LNCaP clone FGC (cell line): ENCODE measurements at places on chromosomes 6 and 20.

- no peak for DNase-seq
Measured at GRCh38 chr20:48669946-48670605, 157.7 kb downstream of the PREX1 start.

DNA sequence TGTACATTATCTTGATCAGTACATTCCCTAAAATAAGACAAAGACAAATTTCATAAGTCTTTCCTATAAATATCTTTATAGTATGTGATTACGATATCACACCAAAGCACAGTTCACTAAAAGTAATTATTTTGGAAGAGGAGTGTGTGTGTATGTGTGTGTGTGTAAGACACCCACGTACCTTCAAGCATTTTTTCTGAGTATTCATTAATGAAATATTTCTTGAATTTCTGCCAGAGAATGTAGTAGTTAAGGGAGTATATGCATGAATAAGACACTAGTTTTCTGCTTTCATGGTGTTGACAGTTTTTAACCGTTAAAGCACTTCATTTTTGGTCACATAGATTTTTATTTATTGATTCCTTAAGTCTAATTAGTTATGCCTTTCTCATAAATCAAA, 36.8 kb downstream of the MANEA start:
- DNase-seq: no peak

GRCh38 chr6:160992061-160992979, 751 bp downstream of the MAP3K4 start:
- peak; percentile 52 for DNase-seq

- no peak for DNase-seq
Measured at GRCh38 chr20:63456429-63457284, 15.8 kb downstream of the KCNQ2 start.

- no peak for DNase-seq
Measured at GRCh38 chr20:17969278-17969883, 563 bp downstream of the MGME1 start.

- no peak for DNase-seq
Measured at GRCh38 chr6:139256087-139256486, 35.7 kb downstream of the TXLNB start.

- DNase-seq: no peak
Measured at GRCh38 chr6:108610957-108611586, 50.4 kb downstream of the FOXO3 start.

- DNase-seq: no peak
Measured at GRCh38 chr6:170344631-170345576, 38.3 kb downstream of the FAM120B start.

DNA sequence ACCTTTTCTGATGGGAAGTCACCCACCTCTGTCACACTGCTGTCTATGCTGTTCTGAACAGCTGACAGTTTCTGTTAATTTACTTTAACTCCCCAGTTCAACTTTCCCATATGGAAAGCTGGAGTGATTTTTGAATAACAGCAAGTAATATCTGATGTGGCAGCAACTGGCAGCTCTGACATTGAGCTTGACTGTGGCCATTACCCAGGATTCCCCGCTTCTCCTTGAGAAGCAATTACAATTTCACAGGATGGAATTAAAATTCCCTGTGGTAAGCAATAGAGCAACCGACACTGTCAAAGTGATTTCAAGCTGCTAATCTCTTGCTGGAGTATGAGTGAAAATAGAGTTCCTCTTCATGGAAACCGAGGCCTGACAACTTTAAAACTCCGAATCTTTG, 348.1 kb upstream of the SOX4 start:
- DNase-seq: no peak

DNA sequence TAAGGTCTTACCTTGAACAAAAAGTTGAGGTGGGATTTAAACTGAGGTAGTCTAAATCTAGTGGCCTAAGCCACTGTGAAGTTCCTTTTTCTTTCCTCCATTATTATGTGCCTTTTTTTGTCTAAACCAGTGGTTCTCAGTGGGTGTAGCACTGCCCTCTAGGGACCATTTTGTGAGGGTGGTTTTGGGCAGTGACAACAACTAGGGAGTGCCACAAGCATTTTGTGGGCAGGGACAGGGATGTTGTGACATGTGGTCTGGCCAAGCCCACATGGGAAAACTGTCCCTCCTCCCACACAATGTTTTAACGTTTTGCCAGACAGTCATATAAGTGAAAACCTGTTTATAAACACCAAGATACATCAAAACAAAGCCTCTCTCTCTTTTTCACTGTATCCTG, 899.4 kb upstream of the FLRT3 start:
- peak; percentile 14 for DNase-seq

- no peak for DNase-seq
Measured at GRCh38 chr6:84119277-84119676, 85.7 kb downstream of the MRAP2 start.

DNA sequence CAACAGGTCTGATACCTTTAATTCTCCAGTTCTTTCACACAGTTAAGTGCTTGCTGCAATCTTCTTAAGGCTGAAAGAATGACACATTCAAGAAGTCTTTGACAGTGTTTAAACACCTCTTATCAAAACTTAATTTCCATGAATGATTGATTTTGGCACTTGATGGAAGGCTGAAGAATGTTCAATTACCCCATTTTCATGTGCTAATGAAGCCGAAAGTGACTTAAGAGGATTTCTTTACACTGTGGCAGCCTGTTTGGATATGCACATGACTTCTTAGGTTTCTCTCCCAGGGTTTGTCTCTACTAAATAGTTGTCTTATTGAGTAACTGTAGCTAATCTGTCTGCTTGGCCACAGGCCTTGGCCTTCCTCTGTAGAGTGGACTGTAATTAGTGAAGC, 81.1 kb upstream of the PRDM1 start:
- DNase-seq: no peak

- DNase-seq: no peak
Measured at GRCh38 chr20:36490191-36490590, 51.1 kb upstream of the MYL9 start.

DNA sequence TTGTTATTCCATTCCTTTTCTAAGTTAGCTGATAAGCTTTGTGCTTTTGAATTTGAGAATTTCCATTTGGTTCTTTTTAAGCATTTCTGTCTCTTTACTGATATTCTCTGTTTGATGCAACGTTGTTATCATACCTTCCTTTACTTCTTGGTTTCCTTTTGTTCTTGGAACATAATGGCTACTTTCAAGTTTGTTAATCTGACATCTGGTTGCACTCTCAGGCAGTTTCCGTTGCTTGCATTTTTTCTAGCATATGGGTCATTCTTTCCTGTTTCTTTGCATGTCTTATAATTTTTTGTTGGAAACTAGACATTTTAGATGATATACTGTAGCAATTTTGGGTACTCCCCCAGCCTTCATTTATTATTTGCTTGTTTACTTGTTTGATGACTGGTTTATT, 12.5 kb downstream of the CDC5L start:
- no peak for DNase-seq

- no peak for DNase-seq
Measured at GRCh38 chr6:63572747-63573075, 431 bp downstream of the LOC128125822 start.

- no peak for DNase-seq
Measured at GRCh38 chr6:75144386-75144785, 61.5 kb downstream of the COL12A1 start.

- DNase-seq: no peak
Measured at GRCh38 chr20:32652739-32653526, 20.8 kb downstream of the C20orf203 start.

- no peak for DNase-seq
Measured at GRCh38 chr6:21281366-21281765, 312.2 kb upstream of the SOX4 start.

- no peak for DNase-seq
Measured at GRCh38 chr6:148317739-148318138, 24.9 kb upstream of the SASH1 start.

DNA sequence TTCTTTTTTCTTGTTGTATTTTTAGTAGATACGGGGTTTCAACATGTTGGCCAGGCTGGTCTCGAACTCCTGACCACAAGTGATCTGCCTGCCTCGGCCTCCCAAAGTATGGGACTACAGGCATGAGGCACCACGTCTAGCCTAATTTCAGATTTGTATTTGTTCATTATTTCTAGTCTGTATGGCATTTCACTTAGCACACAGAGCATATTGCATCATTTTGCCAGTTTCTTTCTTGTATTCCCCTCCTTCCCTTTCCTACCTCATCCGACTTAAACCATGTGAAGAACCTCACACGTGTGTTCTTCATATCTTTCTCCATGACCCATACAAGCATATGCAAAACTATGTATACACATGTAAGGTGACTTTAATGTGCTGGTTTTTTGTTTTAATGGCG, 470.0 kb downstream of the CBLN4 start:
- DNase-seq: no peak

GRCh38 chr6:39224523-39225182, 4.6 kb downstream of the KCNK5 start:
- DNase-seq: no peak

- no peak for DNase-seq
Measured at GRCh38 chr6:161434350-161434749, 160.5 kb upstream of the AGPAT4 start.

- no peak for DNase-seq
Measured at GRCh38 chr6:132950566-132950965, 136.2 kb downstream of the RPS12 start.

GRCh38 chr6:30465595-30466306, 23.6 kb upstream of the HLA-E start:
- DNase-seq: no peak

DNA sequence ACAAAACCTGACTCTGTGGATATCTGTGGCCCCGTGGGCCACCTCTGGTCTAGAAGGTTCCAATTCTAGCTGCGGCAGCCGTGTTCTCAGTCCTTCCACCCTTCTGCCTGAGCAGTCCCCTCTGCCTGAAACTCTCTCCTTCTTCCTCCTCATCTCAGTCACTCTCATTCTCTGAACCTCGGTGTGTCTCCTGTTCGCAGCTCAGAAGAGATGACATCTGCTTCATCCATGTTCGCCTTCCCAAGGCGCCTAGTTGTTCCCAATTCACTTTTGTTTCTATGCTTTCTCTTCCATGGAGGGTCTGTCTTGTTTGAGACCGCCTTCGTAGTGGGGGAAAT, 95.5 kb downstream of the CEBPB start:
- no peak for DNase-seq

- no peak for DNase-seq
Measured at GRCh38 chr6:13427801-13428582, 59.4 kb downstream of the GFOD1 start.

GRCh38 chr6:117676577-117677218, 1.4 kb downstream of the NUS1 start:
- no peak for DNase-seq

DNA sequence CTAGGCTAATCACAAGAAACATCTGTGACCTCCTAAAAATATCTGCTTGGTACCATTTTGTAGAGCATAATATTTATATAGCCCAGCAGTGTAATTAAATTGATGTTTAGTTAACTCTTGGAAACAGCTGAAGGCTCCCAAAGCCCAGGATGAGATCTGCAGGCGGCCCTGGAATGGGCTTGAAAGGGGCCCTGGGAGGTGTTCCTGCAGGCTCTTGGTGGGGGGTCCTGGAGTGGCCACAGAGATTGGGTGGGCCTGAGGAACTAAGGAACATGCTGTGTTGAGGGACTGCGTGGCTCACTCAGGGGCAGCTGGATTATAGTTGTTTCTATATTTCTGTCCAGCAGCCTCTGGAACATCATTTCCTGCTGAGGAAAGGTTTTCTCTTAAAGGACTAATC, 9.2 kb downstream of the SCP2D1 start:
- no peak for DNase-seq

GRCh38 chr20:17653835-17654648, 28.0 kb downstream of the RRBP1 start:
- DNase-seq: no peak

DNA sequence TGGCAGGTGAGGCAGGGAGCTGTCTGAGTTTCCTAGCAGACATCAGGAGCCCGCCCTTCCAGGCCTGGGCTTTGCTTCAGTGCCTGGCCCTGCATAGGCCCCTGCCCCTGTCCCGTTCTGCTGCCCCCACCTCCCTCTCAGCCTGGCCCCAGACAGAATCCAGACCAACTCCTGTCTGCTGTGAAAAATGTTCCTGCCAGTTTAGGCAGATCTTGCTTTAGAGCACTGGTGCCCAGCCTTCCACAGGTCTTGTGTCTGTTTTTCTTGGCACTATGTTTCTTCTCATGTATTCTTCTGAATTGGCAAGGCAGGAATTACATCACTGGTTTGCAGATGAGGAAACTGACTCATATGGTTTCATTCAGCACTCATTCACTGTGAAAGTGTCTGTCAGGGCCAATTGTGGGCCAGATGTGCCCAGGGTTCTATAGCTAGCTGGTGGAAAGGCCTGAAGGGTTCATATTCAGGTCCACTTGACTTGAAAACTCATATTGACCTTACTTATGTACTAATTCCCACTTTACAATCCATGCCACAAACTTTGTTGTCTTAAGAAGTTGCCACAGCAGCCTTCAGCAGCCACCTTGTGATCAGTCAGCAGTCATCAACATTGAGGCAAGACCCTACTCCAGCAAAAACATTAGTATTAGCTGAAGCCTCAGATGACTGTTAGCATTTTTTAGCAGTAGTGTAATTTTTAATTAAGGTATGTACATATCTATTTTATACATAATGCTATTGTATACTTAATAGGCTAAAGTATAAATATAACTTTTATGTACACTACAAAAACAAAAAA, 40.5 kb downstream of the HLA-F start:
- DNase-seq: no peak

GRCh38 chr6:147509891-147510290, 1.4 kb downstream of the SAMD5 start:
- DNase-seq: no peak

DNA sequence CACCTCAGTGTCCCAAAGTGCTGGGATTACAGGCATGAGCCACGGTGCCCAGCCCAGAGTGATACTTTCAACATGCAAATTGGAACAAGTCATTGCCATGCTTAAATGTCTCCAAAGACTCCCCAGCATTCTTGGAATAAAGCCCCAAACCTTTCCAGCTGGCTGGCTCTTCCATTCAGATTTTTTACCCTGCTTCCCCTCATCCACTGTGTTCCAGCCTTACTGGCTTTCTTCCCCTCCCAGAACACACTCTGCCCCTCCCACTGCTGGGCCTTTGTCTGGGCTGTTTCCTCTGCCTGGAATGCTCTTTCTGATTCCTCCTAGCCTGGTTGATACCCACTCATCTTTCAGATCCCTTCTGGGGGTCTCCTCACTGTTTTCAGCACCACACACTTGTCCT, 40.1 kb upstream of the NNAT start:
- no peak for DNase-seq

DNA sequence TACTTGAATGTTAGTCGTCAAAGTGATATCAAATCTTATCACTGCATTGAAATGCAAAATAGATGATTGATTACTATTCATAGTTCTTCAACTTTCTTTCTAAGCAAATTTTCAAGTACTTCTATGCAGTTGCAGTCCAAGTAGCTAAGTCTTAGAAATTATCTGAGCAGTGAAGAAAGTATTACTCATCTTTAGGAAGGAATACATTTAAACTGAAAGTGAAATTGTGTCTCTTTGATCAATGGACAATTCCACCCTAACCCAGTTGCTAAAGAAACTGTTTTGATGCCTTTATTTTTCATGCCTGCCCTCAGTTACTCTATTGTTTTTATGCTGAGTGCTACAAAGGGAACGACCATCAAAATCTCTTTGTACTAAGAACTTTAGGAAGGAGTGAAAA, 337.4 kb downstream of the GRIK2 start:
- DNase-seq: no peak
